Activated CD8-positive, alpha-beta memory T cell treated with anti-CD3 and anti-CD28 coated beads for 24 hours (primary cell): ENCODE measurements at places on chromosomes 5 and 9.

DNA sequence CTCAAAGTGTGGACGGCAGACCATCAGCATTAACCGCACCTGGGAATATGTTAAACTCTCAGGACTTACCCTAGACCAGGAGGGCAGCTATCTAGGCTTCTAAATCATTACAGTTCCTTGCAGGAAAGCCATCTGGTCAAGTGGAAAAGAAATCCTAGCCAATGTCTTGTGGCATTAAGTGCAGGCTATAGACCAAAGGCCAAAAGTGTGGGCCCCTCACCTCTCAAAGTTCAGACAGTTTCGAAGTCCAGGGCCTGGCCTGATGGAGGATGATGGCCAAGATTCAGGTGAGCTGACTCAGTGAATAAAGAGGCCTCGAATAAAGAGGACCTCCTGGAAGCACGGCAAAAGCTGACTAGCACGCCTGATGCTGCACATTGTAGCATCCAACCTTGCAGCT, 24.0 kb upstream of the PTPN3 start:
- DNase-seq = no peak

DNA sequence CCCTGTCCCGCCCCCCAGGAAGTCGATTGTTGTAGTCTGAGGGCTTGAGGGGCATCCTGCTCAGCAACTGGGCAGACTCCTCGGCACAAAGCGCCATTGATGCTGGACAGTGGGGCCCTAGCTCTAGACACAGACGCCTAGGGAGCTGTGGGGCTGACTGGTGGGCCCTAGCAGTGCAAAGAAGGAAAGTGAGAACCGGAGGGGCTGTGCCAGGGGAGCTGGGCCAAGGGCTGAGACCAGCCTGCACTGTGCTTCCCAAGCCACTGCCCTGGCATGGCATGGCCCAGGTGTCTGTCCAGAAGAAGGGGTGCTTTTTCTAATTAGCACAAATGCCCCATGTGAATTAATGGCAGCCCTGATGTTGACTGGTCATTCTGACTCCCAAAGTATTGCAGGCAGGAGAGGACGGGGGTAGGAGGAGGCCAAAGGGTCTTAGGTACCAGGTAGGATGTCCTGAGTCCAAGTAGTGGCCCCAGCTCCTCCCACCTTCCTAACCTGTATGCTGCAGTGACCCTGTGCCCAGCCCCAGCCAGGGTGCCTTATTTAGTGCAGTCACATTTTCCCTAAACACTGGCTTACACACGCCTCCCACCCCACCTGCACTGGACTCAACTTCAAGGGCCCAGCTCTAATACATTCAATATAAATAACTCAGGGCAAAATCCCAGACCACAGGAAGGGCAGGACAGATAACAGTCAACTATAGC, 15.9 kb downstream of the TCF7 start:
- DNase-seq = no peak

DNA sequence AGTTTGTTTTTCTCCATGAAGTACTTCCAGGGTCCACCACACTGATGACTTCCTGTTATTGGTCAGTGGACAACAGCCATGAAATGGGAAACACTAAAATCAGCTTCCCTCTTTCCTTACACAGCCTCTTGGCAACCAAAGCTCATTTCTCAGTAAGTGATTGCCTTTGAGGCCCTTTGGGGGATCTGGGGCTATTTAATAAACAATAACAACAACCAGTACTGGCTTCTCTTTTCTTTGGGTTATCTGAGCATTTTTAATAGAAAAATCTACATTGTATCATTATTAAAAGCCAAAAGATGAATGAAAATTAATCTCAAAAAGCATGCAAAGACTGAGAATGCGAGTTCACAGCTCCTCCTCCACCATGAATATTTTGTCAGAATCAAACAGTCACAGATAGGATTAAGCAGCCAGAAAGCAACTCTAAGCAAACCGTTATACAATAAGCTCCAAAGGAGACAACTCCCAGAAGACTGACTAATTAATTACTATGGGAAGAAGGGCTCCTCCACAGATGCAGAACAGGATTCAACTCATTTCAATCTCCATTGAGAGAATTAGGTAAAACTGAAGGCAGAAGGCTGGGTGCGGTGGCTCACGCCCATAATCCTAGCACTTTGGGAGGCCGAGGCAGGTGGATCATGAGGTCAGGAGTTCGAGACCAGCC, 68.3 kb downstream of the SERINC5 start:
- DNase-seq = peak; percentile 24

DNA sequence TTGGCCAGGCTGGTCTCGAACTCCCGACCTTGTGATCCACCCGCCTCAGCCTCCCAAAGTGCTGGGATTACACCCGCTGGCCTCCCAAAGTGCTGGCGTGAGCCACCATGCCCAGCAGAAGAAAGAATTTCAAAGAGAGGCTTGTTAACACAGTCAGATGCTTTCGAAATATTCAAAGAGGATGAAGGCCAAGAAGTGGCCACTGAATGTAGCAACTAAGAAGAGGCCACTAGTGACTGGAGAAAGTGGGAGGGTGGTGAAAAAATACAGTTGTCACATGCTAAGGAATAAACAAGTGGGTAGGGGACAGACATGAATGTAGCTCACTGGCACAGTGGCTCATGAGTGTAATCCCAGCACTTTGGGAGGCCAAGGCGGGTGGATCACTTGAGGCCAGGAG, 13.0 kb upstream of the TPM2 start:
- no peak for DNase-seq

DNA sequence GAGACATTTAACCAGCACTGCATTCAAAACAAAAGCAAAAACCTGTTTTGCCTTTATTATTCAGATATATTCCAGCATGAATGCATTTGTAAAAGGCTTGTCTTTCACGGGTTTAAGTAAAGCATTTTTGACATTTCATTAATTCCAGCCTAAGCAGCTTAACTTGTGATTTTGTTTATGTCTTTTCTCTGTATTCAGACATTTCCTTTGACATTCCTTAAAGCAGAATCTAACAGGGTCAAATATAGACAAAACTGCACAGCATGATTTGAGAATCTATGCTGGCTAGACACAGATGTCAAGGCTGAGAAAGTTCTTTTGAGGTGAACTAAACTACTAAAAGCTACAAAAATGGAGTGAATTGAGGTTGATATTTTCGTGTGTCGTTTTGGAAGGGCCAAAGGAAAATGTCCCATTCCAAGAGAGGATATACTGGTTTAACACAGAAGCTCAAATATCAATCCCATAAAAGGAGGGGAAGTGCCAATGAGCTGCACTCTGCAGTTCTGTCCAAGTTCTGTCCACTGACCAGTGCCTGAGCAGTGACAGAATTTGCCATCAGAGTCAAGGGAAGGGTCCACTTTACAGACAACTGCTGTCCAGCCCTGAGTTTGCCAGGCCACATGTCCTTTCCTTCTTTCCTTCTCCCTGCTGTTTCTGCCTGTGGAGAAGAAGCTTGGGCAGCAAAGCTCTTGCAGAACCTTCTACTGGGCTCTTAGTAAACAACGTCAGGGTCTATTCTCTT, 198.7 kb upstream of the KLF9 start:
- DNase-seq = no peak

DNA sequence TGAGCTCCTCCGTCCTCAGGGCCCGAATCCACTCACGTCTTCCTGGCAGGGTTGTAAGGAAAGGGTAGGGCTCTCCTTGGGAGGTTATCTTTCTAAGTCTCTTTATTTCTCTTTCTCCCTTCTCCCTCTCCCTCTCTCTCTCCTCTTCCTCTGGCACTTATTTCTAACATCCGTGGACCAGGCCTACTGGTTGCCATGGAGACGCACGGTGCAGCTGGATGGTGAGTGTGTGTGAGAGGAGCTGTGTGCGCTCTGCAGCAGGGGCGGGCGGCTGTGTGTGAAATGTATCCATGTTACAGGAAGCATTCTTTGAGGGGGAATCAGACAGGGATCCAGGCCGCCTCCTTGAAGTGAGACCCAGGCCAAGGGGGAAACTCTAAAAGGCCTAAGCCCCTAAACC, 32.2 kb downstream of the PCDH1 start:
- no peak for DNase-seq

- DNase-seq = no peak
Measured at GRCh38 chr5:153903321-153903720, 135.4 kb downstream of the FAM114A2 start.

DNA sequence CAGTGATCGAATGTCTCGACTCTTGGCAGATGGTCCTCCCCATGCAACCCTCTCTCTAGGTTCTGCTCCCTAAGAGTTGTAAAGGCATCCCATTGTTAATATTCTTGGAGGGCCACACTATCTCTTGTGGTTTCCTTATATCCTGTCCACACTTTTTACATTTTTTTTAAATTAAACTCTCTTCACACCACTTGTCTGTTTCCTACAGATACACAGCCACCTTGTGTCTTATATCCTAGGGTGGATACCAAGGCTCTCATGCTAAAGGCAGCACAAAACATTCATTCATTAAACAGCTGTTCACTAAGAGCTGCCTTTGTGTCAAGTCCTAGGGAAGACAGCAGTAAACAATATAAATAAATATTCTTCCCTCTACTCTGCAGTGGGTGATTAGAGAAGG, 60.5 kb upstream of the SHISAL2B start:
- DNase-seq = no peak

GRCh38 chr5:21672911-21673310, 1180.2 kb downstream of the CDH12 start:
- DNase-seq = no peak

- DNase-seq = no peak
Measured at GRCh38 chr5:1946122-1946677, 63.5 kb upstream of the IRX4 start.
